Activated naive CD8-positive, alpha-beta T cell treated with anti-CD3 and anti-CD28 coated beads, Interleukin-2, amount 50 U/mL, for 16 hours (primary cell): ENCODE measurements at places on chromosomes 4 and X.

GRCh38 chr4:143921181-143921580 lies 15.8 kb upstream of the GYPE start:
- no peak for DNase-seq

DNA sequence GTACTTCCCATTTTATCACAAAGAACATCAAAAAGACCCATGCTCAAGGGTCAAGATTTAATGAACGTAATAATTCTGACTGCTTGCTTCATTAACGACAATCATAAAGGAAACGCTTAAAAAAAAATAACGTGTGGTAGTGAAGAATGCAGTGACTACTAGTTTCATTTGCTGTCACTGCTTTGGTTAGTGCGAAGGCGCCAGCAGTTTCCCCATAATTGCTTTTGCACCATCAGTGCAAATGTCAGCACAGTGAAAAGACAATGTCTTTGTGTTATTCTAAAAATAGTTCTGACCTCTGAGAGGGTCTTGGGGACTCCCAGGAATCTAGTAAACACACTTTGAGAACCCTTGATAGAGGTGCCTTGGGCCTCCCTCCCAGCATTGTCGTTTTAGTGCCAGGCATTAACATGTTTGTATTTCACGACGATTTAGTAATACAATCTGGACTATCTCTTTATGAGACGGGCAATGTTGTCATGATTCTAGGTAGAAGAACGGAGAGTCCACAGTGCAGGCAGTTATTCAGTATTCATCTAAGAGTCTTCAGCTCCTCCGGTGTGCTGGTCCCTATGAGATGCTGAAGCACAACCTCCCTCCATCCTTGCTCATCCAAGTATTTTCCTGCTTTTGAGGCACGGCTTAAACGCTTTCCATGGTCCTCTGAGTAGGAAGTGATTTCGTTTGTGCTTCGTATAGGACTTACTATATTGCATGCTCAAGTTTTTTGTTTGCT lies 71.0 kb downstream of the AFF1 start:
- DNase-seq, result no peak

- DNase-seq, result no peak
These were observed 92.2 kb downstream of the NHSL2 start for GRCh38 chrX:72002875-72003274.

DNA sequence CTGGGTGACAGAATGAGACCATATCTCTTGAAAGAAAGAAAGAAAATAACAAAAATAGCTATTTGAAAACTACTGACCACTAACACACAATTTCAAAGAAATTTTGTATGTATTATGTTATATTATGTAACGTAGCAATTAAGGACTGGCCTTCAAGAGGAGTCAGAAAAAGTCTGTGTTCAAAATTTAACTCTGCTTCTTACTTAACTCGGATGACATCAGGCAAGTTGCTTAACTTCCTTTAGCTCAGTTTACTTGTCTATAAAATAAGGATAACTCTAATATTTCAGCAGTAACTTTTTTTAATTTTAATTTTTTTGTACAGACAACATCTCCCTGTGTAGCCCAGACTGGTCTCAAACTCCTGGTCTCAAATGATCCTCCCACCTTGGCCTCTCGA lies 14.6 kb upstream of the PRSS12 start:
- DNase-seq, result no peak

- no peak for DNase-seq
These were observed 115.2 kb upstream of the LNX1 start for GRCh38 chr4:53706422-53707032.

DNA sequence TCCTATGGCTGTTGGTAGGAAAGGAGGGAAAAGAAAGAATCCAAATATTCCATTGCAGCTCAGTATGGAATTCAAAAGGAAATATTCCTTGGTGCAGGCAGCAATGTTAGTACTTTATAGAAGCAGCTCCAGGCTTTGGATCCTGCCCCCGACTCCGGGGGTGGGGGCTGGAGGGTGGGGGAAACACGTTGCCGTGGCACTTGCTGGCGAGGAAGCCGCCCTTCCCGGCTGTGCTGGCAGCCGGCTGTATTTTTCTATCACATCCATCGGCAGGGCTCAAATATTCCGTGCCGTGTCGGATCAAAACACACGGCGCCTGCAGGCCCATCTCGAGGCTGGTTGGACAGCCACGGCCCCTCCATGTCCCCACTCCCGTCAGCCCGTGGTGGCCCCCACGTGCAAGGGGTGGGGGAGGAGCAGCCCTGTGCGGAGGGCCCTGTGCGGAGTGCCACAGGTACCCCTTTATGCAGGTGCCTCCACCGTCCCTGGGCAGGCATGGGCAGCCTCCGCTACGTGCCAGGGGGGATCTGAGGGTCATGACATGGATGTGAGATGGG lies 5.8 kb downstream of the ADRA2C start:
- DNase-seq, result no peak

DNA sequence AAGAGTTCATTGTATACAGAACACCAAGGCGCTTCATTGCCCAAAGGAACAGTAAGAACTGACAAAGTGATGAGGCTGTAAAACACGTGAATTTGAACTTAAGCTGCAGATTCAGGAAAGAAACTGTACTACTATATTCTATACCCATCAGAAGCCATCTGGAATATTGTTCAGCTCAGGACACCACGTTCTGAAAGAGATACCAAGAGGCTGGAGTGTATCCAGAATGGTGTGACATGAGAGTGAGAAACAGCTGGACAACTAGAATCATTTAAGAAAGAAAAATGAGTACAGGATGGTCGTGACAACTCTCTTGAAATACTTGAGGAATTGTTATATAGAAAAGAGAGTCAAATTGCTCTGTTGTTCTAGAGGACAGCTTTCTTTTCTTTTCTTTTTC lies 94.9 kb downstream of the MGST2 start:
- no peak for DNase-seq

GRCh38 chr4:28279249-28279648 lies 1418.6 kb downstream of the STIM2 start:
- DNase-seq, result no peak

DNA sequence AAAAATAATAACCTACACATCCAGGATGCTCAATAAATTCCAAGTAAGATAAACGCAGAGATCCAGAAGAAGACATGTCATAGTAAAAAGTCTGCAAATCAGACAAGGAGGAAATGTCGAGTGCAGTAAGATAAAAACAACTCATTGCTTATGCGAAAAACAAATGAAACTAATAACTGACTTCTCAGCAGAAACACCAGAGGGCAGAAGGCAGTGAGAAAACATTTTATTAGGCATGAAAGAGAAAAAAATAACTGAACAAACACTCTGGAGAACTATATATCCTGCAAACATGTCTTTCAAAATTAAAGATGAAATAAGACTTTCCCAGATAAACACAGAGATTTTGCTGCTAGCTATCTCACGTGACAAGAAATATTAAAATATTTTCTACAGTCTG lies 201.3 kb upstream of the CTSO start:
- no peak for DNase-seq

DNA sequence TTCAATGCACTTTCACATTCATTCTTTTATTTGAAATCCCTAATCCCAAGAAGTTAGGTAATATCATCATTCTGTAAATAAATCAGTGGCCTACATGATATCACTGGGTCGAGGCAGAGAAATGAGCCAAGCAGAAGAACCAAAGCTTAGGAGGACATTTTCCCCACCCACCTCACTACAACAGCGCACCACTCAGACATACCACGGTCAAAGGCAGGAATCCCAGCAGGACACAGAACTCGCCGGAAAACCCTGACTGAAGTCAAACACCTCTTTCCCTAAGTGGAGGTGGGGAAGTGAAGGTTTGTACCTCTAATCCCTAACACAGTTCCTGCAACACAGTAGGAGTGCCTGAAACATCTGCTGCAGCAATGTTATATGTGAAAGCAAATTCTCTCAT lies 21.5 kb downstream of the RELL1 start:
- DNase-seq, result no peak

DNA sequence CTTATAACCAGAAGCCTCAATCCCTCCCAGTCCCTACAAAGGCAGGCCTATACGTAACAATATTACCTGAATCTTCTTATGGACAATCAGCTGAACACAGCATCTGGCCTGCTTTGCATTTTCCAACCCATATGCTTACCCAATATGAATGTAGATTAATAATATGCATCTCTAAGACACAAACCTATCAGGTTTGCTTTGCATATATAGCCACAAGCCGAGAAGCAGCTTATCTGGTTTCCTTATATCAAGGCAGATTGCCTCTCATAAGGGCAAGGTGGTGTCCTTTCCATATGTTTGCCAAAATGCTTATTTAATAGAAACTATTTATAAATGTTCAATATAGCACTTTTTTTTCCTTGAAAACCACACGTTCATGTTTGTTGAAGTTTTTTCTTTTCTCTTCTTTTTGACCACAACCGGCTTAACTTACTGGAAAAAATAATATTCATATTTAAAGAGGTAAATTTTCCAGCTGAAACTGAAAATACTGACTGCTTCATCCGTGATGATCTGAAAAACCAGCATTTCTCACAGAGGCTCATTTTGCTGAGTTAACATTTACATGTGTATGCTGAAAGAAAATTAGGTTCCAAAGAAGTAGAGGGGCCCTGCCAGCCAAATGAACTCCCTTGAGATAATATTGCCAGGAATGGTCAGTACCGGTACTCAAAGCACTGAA lies 3.8 kb downstream of the IL21 start:
- DNase-seq, result no peak

GRCh38 chrX:139909712-139910111 lies 23.1 kb downstream of the ATP11C start:
- no peak for DNase-seq

DNA sequence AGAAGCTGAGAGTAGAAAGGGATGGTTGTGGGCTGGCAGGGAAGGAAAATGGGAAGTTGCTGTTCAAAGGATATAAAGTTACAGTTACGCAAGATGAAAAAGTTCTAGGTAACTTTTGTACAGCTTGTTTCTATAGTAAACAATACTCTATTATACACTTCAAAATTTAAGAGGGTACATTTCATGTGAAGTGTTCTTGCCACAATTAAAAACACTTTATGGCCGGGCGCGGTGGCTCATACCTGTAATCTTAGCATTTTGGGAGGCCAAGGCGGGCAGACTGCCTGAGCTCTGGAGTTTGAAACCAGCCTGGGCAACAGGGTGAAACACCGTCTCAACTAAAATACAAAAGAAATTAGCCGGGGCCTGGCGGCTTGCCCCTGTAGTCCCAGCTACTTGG lies 623.6 kb downstream of the STIM2 start:
- DNase-seq, result no peak

DNA sequence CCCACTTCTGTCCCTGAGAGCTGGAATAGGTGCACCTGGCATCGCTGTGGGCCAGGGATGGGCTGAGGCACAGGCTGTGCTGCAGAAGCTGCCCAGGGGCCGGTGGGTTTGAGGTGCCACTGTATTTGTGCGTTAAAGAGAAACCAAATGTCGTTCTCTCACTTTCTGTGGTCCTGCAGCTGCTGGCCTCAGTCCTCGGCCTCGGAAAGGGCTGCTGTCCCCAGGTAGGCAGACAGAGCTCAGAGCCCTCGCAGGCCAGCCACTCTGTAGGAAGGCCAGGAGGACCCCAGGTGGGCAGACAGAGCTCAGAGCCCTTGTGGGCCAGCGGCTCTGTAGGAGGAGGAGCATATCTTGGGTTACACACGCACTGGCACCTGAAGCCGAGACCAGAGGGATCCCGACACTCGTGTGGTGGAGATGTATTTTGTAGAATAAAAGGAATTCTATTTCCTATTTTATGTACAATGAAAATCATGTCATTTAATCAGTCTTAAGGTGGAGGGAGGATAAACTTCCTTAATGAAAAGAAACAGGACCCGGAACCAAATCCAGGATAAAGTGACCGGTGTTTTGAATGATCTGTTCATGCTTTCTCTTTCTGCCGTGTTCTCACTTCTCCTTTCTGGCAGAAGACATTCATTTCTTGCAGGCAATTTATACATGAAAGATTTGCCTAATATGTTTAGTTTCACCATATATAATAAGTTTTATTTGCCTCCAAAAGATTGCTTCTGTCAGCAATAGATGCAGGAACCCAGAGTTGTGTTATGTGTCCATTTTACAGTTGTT lies 54.4 kb upstream of the HGFAC start:
- no peak for DNase-seq

DNA sequence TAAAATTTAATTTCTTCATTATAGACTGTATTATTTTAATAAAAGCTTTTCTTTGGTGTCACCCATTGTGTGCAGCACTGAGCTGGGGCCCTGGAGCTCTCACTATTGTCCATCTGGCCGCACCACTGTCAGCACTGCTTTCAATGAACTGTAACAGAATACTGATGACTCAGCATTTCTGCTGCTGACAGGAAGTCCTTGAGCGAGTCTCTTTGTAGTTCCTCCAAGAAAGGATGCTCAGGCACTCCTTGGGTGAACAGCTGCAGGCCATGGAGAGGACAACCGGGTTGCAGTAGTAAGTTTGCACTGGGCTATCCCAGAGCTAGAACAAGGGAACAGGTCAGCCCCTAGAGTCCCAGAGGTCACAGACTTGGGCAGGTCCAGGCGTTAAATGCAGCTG lies 81.6 kb downstream of the SORBS2 start:
- no peak for DNase-seq

DNA sequence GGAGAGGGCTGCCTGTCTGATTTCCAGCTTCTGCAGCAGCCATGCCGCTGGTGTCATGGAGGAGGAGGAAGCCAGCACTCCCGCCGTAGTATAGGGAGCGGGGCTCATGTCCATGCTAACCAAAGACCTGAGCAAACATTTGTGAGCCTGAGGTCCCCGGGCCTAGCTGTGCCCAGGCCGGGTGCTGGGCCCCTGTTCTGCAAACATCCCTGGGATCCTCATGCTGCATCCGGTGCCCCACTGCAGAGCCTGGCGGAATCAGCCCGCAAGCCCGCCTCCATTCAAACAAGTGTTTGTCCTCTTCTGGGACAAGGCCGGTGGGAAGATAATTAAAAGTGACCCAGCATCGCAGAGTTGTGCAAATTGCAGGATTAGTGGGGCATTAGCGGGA lies 106.3 kb downstream of the SORCS2 start:
- DNase-seq, result no peak

GRCh38 chr4:1445716-1446445 lies 39.6 kb upstream of the NKX1-1 start:
- DNase-seq, result no peak

DNA sequence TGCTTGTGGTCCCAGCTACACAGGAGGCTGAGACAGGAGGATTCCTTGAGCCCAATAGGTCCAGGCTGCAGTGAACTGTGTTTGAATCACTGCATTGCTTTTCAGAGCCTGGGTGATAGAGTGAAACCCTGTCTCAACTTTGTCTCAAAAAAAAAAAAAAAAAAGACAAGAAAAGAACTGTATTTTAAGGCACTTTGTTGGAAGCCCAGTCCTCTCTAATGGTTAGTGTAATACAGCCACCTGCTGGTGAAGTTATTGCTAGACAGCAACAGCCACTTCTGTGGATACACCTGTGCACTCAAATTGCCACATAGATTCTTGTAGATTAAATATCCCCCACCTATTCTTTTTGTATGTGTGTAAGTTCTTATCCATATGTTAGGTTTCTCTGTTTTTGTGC lies 10.1 kb upstream of the FGG start:
- no peak for DNase-seq
